Activated naive CD4-positive, alpha-beta T cell treated with anti-CD3 and anti-CD28 coated beads for 36 hours (primary cell): ENCODE measurements at places on chromosomes 16 and 17.

- H3K4me1 ChIP-seq = no peaks in the 10 kb centered on the region
- H3K36me3 ChIP-seq = no peaks in the 10 kb centered on the region
- H3K27me3 ChIP-seq = no peaks in the 10 kb centered on the region
- DNase-seq = no peak
Measured at GRCh38 chr17:17510456-17511292, 14.5 kb upstream of the RASD1 start.

DNA sequence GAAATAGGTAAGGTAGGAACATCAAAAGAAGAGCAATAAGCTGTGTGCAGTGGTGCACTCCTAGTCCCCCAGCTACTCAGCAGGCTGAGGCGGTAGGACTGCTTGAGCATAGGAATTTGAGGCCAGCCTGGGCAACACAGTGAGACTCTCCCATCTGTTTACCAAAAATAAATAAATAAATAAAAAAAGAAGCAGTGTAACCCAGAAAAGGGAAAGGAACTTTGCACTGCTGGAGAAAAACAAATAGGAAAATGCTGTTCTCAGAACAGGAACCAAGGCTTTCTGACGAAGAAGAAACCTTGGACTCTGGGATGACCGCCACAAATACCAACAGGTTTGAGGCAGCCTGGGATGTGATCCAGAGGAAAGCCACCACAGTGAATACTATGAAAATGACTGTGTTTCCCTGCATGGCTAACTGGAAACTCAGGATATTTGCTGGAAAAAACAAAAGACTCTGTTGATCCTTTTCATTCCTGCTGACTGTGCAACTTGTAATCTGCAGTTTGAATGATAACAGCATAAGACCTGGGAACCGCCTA lies 41.2 kb downstream of the TTC19 start:
- peaks cover 39% of the 10 kb centered on the region for H3K36me3 ChIP-seq
- H3K4me1 ChIP-seq = peaks cover 11% of the 10 kb centered on the region
- DNase-seq = no peak
- no peak overlapping the region for H3K4me3 ChIP-seq

DNA sequence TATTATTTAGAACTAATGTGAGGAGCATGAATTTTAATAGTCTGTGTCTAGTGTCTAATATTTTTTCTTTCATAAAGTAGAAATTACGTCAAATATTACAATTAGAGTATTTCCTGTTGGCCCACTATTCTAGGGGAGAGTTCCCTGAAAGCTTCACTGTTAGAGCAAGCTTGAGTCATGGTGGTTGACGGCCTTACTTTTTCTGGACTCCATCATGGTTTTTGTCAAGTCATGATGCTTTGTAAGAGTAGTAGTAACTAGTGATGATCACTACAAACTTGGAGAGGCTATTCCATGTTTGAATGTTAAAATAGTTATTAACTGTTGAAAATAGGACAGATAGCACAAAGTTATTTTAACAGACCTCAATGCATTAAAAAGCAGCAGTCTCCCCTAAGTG lies 1.7 kb downstream of the PSMD11 start:
- H3K36me3 ChIP-seq = peaks cover 37% of the 10 kb centered on the region
- no peak for DNase-seq
- H3K4me1 ChIP-seq = peaks cover 31% of the 10 kb centered on the region
- H3K27me3 ChIP-seq = peaks cover 5% of the 10 kb centered on the region
- peak overlapping the region; percentile 93 for H3K4me3 ChIP-seq

- H3K27ac ChIP-seq = no peak overlapping the region
- H3K27me3 ChIP-seq = peaks cover 21% of the 10 kb centered on the region
Measured at GRCh38 chr17:17724307-17725010, 43.2 kb downstream of the RAI1 start.

DNA sequence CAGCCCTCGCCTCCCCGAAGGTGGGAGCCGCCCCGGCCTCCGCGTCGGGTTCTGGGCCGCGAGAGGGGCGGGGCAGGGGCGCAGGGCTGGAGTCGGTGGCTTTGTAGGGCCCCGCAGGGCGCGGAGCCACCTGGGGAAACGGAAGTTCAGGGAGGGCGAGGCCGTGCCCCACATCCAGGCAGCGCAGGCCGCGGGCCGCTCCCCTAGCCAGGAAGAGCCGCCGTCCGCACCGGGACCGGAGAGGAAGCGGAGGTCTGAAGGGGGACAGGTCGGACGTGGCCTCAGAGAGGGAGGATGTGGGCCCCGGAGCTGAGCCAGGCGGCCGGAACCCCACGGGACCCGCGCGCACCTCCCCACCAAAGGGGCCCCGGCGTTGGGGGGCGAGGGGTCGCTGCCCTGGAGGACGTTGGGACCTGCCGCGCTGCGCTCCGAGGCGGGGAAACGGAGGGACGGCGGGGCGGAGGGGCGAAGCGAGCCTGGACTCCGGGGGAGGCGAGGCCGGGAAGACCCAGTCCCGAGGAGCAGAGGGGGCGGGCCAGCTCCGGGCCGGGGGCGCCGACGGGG lies 482 bp upstream of the SLC16A3 start:
- H3K4me3 ChIP-seq = peak overlapping the region; percentile 82
- DNase-seq = peak; percentile 73
- H3K27me3 ChIP-seq = peaks cover 3% of the 10 kb centered on the region
- H3K27ac ChIP-seq = peak overlapping the region; percentile 50

- H3K27ac ChIP-seq = no peak overlapping the region
- no peak for DNase-seq
- peaks cover 87% of the 10 kb centered on the region for H3K27me3 ChIP-seq
- H3K36me3 ChIP-seq = no peaks in the 10 kb centered on the region
- H3K4me1 ChIP-seq = peaks cover 12% of the 10 kb centered on the region
Measured at GRCh38 chr17:48631693-48632578, 5.8 kb upstream of the HOXB9 start.

- H3K27ac ChIP-seq = no peak overlapping the region
- no peaks in the 10 kb centered on the region for H3K4me1 ChIP-seq
- H3K36me3 ChIP-seq = no peaks in the 10 kb centered on the region
- no peak overlapping the region for H3K4me3 ChIP-seq
- H3K27me3 ChIP-seq = peaks cover 3% of the 10 kb centered on the region
- no peak for DNase-seq
Measured at GRCh38 chr17:81171941-81172340, 5.9 kb upstream of the AATK start.

- no peak overlapping the region for H3K4me3 ChIP-seq
- no peaks in the 10 kb centered on the region for H3K27me3 ChIP-seq
- peaks cover 35% of the 10 kb centered on the region for H3K4me1 ChIP-seq
- no peaks in the 10 kb centered on the region for H3K36me3 ChIP-seq
- DNase-seq = no peak
Measured at GRCh38 chr16:56911771-56912571, 20.0 kb upstream of the HERPUD1 start.

- H3K4me3 ChIP-seq = no peak overlapping the region
- H3K27ac ChIP-seq = no peak overlapping the region
- no peaks in the 10 kb centered on the region for H3K4me1 ChIP-seq
- no peaks in the 10 kb centered on the region for H3K27me3 ChIP-seq
Measured at GRCh38 chr17:42720996-42721583, 23.8 kb downstream of the EZH1 start.

- no peaks in the 10 kb centered on the region for H3K36me3 ChIP-seq
- H3K27me3 ChIP-seq = no peaks in the 10 kb centered on the region
- H3K4me3 ChIP-seq = no peak overlapping the region
- no peak overlapping the region for H3K27ac ChIP-seq
- no peak for DNase-seq
Measured at GRCh38 chr17:16909472-16910246, 62.3 kb downstream of the TNFRSF13B start.

- peaks cover 38% of the 10 kb centered on the region for H3K36me3 ChIP-seq
- H3K4me3 ChIP-seq = no peak overlapping the region
- H3K4me1 ChIP-seq = peaks cover 4% of the 10 kb centered on the region
- no peak for DNase-seq
- no peak overlapping the region for H3K27ac ChIP-seq
- H3K27me3 ChIP-seq = no peaks in the 10 kb centered on the region
Measured at GRCh38 chr17:19904924-19905323, 37.2 kb upstream of the ULK2 start.

- DNase-seq = no peak
- no peak overlapping the region for H3K4me3 ChIP-seq
Measured at GRCh38 chr17:8709006-8709405, 35.6 kb downstream of the CCDC42 start.

DNA sequence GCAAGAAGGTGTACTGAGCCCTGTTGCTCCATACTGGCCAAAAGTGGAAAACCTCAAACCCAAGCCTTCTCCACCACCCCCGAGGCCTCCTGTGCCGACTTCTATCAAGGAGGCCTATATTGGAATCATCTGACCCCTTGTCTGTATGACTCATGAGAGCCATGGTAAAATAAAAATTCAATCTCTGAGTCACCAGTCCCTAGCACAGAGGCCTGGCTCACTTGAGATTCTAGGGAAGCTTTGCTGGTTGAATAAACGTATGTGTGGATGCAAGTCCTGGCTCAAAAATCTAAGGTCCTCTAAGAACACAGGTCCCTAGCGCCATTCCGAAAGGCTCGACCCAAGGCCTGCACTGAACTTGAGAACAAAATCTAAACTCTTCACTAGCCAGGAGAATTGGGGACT lies 15.0 kb downstream of the NSMCE1 start:
- no peaks in the 10 kb centered on the region for H3K27me3 ChIP-seq
- peaks cover 91% of the 10 kb centered on the region for H3K4me1 ChIP-seq
- H3K27ac ChIP-seq = peak overlapping the region; percentile 92
- peak overlapping the region; percentile 44 for H3K4me3 ChIP-seq
- DNase-seq = no peak

DNA sequence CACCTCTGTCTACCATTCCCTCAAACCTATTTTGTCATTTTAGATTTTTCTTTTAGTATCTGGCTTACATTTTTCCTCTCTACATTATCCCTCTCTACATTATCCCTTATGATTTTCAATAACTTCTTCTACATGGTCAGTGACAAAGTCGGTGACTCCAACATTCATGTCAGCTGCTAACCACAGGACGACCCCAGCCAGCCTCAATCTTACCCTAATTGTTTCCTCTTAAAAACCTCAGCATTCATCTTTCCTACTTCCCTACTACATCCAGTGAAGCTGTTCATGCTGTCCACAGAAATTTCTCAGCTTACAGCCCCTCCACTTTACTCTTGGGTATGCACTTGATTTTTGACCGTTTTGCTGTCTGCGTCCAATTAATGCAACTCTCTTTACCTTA lies 8.3 kb downstream of the MYH10 start:
- H3K4me1 ChIP-seq = peaks cover 12% of the 10 kb centered on the region
- no peak overlapping the region for H3K27ac ChIP-seq
- peaks cover 15% of the 10 kb centered on the region for H3K27me3 ChIP-seq

DNA sequence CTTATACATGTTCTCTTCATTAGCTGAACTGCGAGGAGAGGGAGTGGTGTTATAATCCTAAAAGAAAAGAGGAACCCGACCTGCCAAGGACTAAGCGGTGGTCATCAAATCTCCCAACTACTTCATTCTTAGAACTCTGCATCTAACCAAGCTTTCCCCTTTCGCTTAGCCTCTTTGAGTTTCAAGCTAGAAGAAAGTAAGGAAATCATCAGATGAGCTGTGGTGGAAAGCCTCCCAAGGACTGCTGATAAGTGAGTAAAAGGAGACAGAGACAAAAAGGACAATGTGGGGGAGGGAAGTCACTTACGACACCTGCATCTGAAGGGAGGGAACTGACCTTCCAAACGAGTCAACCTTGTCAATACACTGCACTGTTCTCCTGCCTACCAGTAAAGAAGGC lies 121.3 kb downstream of the TRIM37 start:
- H3K27ac ChIP-seq = no peak overlapping the region
- H3K4me3 ChIP-seq = no peak overlapping the region
- no peak for DNase-seq
- peaks cover 8% of the 10 kb centered on the region for H3K4me1 ChIP-seq
- no peaks in the 10 kb centered on the region for H3K27me3 ChIP-seq
- no peaks in the 10 kb centered on the region for H3K36me3 ChIP-seq
